ENCODE measurements at places on chromosomes 5 and 9.

DNA sequence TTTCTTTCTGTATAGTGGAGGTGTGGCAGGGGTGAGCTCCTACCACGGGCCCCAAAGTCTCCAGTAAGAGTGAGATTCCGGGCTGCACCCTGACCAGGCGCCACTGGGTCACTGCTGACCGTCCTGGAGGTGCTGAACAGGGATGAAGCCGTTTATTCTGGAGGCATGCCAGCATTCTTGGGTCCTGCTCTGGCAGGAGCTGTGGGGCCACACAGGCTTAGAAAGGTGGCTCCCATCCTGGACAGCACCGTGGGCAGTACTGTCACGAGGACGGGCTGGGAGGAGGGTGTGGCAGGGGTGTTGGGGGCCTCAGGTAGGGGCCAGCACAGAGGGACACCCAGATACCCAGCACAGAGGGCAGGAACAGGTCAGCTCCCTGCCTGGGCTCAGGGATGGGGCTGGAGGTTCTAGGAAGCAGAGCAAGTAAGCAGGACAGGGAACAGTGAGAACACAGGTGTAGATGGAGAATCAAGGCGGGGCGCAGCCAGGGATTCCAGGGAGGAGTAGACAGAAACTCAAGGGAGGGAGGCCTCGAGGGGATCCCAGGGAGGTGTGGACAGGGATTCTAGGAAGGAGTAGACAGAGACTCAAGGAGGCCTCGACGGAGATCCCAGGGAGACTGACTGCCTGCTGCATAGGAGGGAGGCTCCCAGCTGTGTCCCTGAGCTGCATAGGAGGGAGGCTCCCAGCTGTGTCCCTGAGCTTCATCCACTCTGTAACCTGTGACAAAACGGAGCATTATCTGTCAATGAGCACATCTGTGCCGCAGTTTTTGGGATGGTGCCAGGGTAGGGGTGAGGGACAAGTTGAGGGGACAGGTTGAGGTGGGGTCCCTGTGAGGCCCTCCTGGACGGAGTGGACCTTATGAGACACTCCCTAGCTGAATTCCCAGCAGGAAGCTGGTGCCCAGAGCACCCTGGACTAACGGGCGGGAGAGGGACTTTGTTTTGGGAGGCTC, 1.1 kb upstream of the PLEKHG4B start:
- DNase-seq, result no peak

GRCh38 chr5:85148701-85149100, 764.0 kb upstream of the EDIL3 start:
- no peak for DNase-seq

DNA sequence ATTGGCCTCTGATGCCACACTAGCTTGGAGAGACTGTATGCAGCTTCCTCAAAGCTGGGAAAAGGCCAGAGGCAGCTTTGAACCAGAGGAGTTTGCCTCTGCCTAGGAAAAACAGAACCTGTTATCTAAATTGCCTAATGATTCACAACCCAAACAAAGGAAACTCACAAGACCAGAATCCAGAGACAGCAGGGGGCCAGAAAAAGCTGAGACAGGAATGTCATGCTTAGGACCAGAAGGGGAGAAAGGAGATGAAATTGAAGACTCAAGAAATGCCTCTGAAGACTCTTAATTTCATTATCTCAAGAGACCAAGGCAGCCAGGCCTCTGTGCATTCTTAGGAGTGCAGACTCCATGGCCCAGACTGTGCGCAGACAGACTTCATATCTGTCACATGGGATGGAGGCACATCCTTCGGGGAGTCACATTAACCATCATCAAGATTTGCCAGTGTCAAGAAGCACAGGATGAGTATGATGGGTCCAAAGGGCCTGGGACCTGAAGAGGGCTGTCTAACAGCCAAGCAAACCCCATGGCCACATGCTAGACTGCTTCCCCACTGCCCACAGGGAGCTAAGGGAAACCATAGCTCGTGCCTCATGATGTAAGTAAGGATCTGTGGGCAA, 57.3 kb downstream of the ARSB start:
- no peak for DNase-seq

DNA sequence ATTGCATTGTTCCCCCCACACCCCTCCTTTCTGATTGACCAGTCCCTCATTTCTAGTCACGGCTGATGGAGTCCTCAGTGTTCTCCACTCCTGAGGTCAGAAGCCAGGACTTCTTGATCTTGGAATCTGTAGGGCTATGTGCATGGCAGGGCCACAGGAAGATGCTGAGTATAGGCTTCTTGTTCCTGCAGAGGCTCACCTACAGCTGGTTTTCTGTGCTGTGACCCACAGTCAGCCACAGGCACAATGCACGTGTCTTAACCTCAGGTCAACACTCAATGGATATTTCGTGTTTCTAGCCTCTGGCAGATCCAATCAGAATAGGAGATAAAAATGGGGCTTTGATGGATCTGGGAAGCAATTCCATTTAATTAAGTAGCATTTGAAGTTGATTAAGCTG, 14.3 kb upstream of the CXCL14 start:
- DNase-seq, result no peak

GRCh38 chr5:140833993-140834392, at the start of gene PCDHA7:
Gene PCDHA7 (plus strand): TSS chr5:140834269. CDS start chr5:140834384, 115 bp downstream.
- DNase-seq, result no peak

GRCh38 chr5:862367-863243, 11.8 kb upstream of the ZDHHC11 start:
- no peak for DNase-seq

DNA sequence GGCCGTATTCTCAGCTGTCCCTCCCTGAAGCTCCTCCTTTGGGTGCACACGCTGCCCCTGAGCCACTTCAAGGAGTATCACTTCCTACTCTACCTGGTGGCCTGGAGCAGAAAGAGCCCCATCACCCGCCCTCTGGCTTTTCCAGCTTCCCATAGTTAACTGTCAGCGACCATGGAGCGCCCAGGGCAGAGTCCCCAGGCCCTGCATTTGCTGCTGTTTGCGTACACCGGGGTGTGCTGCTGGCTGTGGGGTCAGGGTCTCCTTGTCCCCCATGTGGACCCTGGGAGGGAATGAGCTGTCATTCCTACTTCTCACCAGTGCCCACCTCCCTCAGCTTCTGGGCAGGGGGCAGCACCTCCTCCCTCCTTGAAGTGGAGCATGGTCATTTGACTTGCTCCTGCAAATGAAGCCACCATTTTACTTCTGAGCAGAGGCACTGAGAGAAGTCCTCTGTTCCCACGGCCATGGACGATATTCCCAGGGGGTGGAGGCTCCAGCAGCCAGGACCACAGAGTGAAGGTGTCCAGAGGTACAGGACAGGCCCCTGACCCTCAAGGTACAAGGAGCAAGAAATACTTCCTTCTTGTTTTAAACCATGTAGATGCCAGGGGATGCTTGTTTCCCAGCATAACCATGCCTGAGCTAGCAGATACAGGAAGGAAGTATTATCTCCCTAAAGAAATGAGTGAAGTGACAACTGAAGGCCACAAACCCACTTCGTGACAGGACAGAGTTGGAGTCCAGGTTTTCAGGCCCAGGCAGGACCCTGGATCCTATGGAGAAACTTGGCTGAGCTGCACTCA, 40.6 kb upstream of the COL5A1 start:
- no peak for DNase-seq

Data from stimulated activated CD8-positive, alpha-beta memory T cell treated with anti-CD3 and anti-CD28 coated beads, Interleukin-7, amount 100 ng/mL, for 24 hours (primary cell).